Transverse colon (tissue), 4 donors: ENCODE measurements at places on chromosomes 5 and 9. TPM values are rescaled to one million over a fixed set of nuclear protein-coding genes. Genes with fewer than 3 reads are reported as not detected.

DNA sequence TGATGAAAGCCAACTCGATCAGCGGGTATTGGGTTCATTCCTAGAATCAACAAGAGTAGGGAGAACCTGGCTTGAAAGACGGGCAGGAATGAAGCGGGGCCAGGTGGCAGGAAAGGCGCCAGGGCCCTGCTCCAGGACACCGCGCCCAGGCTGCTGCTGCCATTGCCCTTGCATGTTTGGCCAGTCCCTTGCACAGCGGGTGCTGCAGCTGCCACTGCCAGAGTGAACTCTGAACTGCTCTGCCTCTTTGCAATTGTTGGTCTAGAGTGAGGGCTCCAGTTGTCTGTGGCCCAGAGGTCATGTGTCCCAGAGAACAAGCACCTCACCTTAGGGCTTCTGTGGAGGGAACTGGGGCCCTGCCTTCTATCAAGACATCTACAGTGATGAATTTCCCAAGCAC, 24.0 kb upstream of the CARTPT start:
- DNase-seq = no peak

DNA sequence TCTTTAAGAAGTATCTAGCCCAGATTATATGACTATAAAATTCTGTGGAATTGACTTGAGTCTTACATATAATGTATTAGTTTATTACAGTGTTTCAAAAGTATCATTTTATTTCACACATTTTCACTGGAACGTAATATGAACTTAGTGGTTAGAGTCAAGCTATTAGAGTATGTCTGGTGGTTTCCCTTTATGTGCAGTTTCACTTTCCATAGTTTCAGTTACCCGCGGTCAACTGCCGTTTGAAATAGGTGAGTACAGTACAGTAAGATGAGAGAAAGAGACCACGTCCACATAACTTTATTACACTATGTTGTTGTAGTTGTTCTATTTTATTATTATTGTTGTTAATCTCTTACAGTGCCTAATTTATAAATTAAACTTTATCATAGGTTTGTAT, 50.5 kb downstream of the COMMD10 start:
- DNase-seq = no peak

DNA sequence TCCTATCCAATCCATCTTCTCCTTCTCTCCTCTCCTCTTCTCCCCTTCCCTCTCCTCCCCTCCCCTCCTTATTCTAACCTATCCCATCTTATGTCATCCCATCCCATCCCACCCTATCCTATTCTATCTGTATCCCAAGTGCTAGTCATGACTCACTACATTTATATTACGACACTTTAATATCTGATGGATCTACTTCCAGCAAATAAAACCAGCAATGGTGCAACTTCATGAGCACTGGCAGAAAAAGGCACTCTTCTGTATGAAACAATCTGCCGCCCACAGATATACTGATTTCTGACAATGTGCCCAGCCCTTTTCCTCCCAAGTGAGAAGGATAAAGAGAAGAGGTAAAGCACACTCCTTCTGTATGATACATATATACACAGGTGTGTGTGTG, 86.6 kb upstream of the ANKH start:
- DNase-seq = no peak

The TEK gene
- 2.2 TPM for total RNA-seq

The C9 gene
- total RNA-seq = not detected
